ENCODE measurements at places on chromosomes 5 and 9. TPM values are rescaled to one million over a fixed set of nuclear protein-coding genes. Genes with fewer than 3 reads are reported as not detected.

NOTCH1 gene
- total RNA-seq = 9.1 TPM

- DNase-seq = no peak
These were observed 56.1 kb downstream of the NLN start for GRCh38 chr5:65778126-65778525.

GABRA1 gene
- total RNA-seq = not detected

GRCh38 chr5:142670804-142671203, 15.1 kb downstream of the FGF1 start:
- peak; percentile 63 for DNase-seq

TRPM3 gene
- total RNA-seq = 3.4 TPM

- peak; percentile 52 for DNase-seq
These were observed 49.0 kb downstream of the DAPK1 start for GRCh38 chr9:87546704-87547103.

OR1Q1 gene
- total RNA-seq = not detected

GRCh38 chr9:104711604-104712003, 17.3 kb downstream of the OR13D1 start:
- no peak for DNase-seq

FRMPD1 gene
- 1.1 TPM for total RNA-seq

MED22 gene
- total RNA-seq = 30.5 TPM

MARCHF11 gene
- total RNA-seq = not detected

RASGEF1C gene
- not detected for total RNA-seq

ENHO gene
- 0.29 TPM for total RNA-seq

DNA sequence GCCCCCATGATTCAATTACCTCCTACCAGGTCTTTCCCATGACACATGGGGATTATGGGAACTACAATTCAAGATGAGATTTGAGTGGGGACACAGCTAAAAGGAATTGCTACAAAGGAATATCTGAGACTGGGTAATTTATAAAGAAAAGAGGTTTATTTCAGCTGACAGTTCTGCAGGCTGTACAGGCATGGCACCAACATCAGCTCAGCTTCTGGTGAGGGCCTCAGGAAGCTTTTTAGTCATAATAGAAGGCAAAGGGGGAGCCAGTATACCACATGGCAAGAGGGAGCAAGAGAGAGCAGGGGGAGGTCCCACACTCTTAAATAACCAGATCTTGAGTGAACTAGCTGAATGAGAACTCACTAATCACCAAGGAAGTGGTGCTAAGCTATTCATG, 11.2 kb upstream of the ALDOB start:
- no peak for DNase-seq

- peak; percentile 54 for DNase-seq
These were observed 8.5 kb downstream of the NEK6 start for GRCh38 chr9:124266139-124266825.

CCL27 gene
- total RNA-seq = not detected

CNTNAP3B gene
- total RNA-seq = not detected

FCN2 gene
- total RNA-seq = not detected

DNA sequence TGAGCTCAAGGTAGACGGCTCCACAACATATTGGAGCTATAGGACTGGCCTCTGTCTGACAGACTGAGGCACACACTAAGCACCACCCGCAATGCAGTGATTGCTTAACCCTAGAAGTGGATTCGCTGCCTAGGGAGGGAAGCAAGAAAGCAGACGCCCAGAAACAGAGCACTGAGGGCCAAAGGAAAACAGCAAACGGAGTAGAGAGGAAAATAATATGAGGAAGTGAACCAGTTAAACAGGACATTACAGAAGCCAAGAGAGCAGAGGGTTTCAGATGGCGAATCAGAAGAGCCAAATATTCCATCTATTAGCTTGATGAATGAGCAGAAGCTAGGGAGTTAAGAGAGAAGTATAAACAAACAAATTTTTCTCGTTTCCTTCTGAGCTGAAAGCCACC, 139.2 kb upstream of the LHFPL2 start:
- DNase-seq = no peak

- no peak for DNase-seq
These were observed 4.2 kb downstream of the UBE2QL1 start for GRCh38 chr5:6452622-6453504.

- DNase-seq = no peak
These were observed 2.2 kb downstream of the TMEM141 start for GRCh38 chr9:136793086-136793946.

ALDH1B1 gene
- total RNA-seq = 44.2 TPM

- DNase-seq = no peak
These were observed 17.2 kb downstream of the FOXD1 start for GRCh38 chr5:73431204-73431851.

DNA sequence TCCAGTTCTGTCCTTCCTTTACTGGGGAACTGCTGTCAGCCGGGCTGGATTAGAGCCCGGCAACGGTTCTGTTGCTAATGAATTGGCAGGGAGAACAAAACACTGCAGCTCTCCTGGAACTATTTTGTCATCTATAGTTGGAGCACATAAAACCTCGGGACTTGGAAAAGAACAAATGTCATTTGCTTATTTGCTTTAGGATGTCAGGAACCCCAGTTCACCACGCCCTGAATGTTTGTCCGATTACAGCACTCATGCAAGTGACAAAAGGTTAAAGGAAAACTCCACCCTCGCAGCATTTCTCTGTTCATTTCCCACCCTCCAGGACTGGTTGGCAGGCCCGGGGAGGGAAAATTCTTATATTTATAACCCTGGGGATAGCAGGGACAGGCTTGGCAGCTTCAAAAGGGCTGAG, 66.4 kb upstream of the PLPP1 start:
- DNase-seq = peak; percentile 92

DNA sequence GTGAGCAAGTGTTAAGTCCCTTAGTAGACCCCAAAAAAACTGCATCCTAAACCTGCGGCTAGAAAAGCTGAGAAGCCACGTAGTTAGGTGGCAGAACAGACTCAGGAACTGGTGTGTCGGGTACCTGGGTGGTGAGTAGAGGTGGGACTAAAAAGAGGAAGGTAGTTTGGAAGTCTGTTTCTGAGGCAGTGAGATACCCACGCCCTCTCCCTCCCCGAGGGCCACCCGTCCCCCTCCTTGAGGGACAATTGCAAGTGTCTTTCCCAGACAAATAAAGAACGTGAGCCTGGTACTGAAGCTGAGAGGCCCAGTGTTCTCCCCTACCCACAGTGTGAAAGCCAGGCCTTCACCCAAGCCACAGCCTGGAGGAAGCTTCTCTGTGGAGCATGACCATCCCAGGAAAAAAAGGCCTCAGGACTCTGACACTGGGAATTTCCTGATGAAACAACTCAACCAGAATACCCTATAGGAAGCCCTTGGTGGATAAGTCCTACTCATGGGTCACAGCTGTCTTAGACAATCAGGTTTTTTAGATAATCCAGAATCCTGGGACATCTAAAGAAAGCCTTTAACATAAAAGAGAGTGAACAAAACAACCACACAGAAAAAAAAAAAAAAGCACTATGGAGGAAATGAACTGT, 7.0 kb upstream of the CD74 start:
- DNase-seq = no peak

DNA sequence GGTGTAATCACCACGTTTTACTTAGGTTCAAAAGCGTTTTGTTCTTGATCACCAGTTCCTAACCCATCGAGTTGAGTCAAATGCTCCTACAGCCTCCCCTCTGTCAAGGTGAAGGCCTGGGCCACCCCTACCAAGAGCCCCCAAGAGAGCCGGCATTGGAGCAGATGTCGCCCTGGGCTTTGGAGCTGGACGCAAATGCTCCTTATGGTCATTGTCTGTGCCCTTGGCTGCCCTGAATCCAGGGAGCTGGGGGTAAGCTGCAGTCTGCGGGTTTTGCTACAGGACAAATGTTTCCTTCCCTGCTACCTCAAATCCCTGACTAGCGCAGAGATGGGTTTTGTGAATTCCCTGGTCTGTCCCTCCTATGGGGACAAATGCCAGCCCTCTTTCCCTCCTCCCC, 4.9 kb downstream of the RNF183 start:
- no peak for DNase-seq

GCNT4 gene
- 0.23 TPM for total RNA-seq

GRCh38 chr5:54895816-54896341, 89.5 kb downstream of the ESM1 start:
- peak; percentile 81 for DNase-seq

DNA sequence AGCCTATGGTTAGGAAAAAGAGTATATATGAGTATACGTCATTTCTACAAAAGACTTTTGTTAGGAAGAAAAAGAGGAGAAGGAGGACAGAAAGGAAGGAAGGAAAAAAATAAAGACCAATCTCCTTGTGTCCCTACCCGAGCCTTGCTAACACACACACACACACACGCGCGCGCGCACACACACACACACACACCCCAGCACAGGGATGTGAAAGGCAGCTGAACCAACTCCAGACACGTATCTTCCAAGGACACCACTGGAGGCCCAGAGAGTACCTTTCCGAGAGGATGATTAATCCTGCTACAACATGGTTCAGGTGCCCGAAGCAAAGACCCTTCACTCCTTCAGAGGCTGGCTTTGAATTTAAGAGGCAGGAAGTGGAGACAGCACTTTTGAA, 56.9 kb upstream of the GALNT10 start:
- DNase-seq = no peak

DNA sequence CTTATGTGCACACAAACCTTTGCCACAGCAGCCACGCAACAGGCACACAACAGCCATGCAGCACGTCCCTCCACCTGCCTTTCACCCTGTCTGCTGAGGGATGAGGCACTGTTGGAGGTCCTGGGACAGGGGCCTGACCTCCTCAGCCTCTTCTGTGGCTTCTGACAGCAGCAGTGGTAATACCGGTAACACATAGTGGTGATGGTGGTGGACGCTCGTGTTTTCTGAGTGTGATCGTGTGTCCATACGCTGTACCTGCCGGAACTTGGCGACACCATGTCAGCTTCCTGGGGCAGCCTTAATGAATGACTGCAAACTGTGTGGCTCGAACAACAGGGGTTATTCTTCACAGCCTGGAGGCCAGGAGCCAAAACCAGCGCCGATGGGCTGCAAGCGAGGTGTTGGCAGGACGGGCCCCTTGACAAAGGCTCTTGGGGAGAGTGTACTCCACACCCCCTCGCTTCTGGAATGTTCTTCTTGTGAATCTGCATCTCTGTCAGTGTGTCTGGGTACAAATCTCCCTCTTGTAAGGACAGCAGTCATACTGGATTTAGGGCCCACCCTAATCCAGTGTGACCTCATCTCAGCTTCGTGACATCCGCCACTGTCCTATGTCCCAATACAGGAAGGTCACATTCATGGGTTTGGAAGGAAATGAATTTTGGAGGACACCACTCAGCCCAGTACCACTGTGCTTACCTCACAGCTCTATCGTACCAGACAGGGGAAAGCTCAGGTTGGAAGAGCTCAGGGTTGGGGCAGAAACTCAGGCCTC, 55.3 kb upstream of the EXOC3 start:
- no peak for DNase-seq

DNA sequence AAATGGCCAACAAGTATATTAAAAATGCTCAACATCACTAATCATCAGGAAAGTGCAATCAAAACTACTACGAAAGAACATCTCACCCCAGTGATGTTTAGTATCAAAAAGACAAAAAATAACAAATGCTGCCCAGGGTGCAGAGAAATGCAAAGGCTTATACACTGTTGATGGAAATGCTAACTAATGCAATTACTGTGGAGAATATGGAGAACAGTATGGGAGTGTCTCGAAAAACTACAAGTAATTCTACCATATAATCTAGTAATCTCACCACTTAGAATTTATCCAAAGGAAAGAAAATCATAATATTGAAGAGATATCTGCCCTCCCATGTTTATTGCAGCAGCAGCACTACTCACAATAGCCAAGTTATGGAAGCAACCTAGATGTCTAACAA, 246.5 kb upstream of the VLDLR start:
- DNase-seq = no peak

NPDC1 gene
- total RNA-seq = 5.5 TPM

HMCN2 gene
- 12.1 TPM for total RNA-seq

RNF180 gene
- total RNA-seq = 3.1 TPM

STC2 gene
- total RNA-seq = 1,426 TPM
